ENCODE measurements at places on chromosomes 7 and 10. TPM values are rescaled to one million over a fixed set of nuclear protein-coding genes. Genes with fewer than 3 reads are reported as not detected.

Gene PIK3AP1
- 120 TPM for polyA plus RNA-seq

Gene PON3
- 28.0 TPM for polyA plus RNA-seq

Gene LDB3
- 0.37 TPM for polyA plus RNA-seq

Gene LIPJ
- 0.12 TPM for polyA plus RNA-seq

Gene INHBA
- 7.7 TPM for polyA plus RNA-seq

Gene UNCX
- not detected for polyA plus RNA-seq
